Stimulated activated CD4-positive, alpha-beta T cell treated with anti-CD3 and anti-CD28 coated beads, Interleukin-12 subunit alpha, Interleukin-12 subunit beta, amount 100 ng/mL, for 4 hours (primary cell): ENCODE measurements at places on chromosomes 3 and 15.

DNA sequence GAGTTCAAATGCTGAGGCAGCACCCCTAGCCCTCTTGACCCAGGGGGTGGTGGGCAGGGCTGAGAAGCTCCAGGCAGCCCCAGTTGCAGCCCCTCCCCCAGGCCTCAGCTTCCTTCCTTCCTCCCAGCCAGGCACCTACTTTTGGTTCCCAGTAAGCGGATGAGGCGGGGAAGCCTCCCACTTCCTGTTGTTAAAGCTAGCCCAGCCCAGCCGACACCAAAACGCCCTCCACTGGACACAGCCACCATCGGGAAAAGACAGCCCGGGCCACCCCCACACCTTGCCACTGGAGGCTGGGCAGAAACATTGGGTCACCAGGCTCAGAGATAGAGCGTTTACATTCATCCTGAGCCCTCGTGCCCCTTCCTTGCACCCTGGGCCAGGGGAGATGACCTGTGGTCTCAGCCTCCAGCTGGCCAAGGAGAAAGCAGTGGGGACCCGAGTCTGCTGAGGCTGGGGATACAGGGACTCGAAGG lies 3.5 kb downstream of the DUSP7 start:
- DNase-seq = peak; percentile 13

DNA sequence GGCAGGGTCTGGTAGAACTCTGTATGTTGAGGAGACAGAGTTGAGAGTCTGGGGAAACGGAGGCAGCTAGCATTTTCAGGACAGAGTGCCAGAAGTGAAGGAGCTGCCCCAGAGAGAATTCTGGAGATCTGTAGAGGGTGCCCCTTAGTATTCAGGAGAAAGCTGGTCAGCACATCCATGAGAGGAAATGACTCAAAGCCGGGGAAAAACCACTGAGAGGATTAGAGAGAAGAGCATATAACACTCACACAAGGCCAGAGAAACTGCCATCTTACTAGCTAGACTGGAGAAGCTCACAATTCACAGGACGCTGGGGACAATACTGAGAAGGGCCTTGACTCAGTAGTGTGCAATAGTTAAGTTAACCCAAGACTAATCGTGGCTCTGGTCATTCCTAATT lies 75.7 kb upstream of the DPPA4 start:
- no peak for DNase-seq

GRCh38 chr15:43316016-43316970 lies 14.1 kb downstream of the LCMT2 start:
- no peak for DNase-seq

DNA sequence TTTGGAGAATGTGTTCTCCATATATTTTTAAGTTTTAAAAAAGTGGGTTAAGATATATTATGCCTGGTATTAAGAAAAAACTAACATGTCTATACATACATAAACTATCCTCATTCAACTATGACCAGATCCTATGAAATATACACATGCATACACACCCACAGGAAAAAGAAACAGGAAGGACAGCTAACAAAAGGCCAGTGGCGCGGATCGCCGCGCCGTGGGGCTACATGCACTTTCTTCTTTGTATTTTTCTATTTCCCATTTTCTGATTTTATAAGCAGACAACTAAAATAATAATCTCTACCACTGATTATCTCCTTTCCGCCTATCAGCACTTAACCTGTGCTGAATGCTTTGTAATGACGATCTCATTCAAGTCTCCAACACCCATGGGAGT lies 160.1 kb downstream of the OR4M2 start:
- no peak for DNase-seq

- DNase-seq = no peak
Observed at GRCh38 chr3:135495891-135496290, 469.6 kb upstream of the PPP2R3A start.

- no peak for DNase-seq
Observed at GRCh38 chr15:69457304-69458280, 5.0 kb downstream of the RPLP1 start.

DNA sequence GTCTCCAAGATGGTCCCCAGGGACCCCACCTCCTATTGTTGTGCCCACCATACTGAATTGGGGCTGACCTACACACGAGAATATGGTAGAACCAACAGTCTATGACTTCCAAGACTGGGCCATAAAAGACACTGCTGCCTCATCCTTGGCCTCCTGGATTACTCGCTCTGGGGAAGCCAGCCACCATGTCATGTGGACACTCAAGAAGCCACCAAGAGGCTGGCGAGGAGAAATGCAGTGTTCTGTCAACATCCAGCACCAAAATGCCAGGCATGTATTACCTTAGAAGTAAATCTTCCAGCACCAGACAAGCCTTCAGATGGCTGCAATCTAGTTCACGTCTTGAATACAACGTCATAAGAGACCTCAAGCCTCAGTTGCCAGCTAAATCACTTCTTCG lies 17.1 kb upstream of the TPM1 start:
- DNase-seq = no peak

DNA sequence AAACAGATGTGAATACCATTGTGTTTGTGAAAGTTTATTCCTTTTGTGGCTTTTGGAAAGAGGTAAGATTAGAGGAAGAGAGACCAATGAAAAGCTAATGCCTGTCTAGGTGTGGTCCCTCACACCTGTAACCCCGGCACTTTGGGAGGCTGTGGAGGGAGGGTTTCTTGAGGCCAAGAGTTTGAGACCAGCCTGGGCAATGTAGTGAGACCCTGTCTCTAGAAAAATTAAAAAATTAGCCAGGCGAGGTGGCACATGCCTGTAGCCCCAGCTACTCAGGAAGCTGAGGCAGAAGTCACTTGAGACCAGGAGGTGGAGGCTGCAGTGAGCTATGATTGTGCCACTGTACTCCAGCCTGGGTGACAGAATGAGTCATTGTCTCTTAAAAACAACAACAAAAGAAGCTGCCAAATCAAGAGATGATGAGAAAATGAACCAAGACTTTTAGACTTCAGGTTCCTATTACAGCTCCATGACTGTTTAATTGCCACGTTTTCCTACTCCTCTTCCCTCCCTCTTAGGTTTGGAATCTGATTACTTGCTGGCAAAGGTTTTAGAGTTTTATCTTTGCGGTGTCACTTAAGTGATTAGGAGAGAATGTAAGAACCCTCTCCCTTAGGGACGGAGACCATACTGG lies 68.7 kb downstream of the CGNL1 start:
- DNase-seq = no peak

- DNase-seq = no peak
Observed at GRCh38 chr3:189632242-189632641, 1.1 kb downstream of the TP63 start.

- no peak for DNase-seq
Observed at GRCh38 chr3:38021196-38021595, 8.2 kb downstream of the PLCD1 start.

- no peak for DNase-seq
Observed at GRCh38 chr3:65806600-65806999, 232.1 kb downstream of the MAGI1 start.

DNA sequence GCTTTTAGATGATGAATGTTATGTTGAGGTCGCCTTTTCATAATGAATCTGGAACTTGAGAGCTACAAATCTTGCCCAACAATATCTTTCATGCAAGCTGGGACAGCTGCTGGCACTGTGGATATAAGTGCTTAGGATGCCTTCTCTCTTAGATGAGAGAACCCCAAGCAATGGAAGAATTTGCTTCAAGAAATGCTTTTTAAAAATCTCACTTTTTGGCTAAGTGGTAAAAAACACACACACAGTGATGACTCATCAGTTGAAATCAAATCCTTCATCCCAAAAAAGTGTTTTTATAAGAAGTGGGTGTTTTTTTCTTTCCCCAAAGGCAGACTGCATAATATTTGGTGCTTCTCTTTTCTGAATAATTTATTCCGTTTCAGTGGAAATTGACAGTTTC lies 38.4 kb upstream of the GALNT15 start:
- no peak for DNase-seq

GRCh38 chr3:172746475-172746874 lies 4.1 kb upstream of the ECT2 start:
- no peak for DNase-seq

DNA sequence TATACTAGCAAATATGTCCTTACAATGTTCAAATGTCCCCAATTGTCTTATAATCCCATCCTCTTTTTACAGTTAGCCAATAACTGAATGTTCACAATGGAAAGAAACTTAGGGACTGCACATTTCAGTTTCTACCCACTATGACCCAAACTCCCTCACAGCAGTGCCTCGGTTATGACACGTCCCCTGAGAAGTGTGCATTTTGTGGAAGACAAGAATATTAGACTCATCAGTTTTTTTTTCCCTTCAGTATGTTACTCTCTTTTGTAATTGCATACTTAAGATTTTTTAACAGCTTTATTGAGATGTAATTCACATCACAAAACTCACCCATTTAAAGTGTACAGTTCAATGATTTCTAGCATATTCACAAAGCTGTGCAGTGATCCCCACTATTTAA lies 64.8 kb downstream of the IGF2BP2 start:
- no peak for DNase-seq

DNA sequence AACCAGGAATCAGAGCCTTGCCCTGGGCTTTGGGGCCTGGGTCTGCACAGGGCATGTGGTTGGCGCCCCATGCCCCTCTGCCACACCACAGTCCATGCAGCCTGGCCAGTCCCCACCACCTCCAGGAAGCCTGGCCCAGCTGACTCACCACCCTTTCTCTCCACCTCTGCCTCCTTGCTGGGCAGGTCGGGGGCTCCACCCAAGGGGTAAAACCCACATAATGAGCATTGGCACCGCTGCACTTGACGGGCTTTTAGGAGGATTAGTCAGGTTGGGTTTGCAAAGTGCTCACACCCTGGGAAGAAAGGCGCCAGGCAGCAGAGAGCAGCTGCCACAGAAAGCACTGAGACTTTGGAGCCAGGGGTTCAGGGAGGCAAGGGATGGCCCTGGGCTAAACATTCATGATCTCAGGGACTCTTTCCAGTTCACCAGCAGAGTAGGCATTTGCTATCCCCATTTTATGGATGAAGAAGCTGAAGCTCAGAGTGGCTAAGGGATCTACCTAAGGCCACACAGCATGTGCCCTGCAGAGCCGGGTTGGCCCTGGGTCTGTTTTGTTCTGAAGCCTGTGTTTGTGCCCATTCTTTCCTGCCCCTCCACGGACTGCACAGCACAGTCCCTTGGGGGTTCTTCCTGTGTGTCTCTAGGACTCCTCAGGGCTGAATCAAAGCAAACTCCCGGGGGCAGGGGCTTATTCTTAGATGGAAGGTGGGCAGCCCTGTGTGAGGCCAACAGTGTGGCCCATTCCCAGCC lies 113.4 kb downstream of the ETFA start:
- no peak for DNase-seq

- no peak for DNase-seq
Observed at GRCh38 chr3:172846103-172846561, 95.6 kb downstream of the ECT2 start.

- no peak for DNase-seq
Observed at GRCh38 chr3:41394896-41395295, 195.6 kb downstream of the CTNNB1 start.

GRCh38 chr3:60798456-60798855 lies 452.8 kb downstream of the FHIT start:
- no peak for DNase-seq

- DNase-seq = no peak
Observed at GRCh38 chr3:197132916-197133530, 103.4 kb upstream of the MELTF start.

DNA sequence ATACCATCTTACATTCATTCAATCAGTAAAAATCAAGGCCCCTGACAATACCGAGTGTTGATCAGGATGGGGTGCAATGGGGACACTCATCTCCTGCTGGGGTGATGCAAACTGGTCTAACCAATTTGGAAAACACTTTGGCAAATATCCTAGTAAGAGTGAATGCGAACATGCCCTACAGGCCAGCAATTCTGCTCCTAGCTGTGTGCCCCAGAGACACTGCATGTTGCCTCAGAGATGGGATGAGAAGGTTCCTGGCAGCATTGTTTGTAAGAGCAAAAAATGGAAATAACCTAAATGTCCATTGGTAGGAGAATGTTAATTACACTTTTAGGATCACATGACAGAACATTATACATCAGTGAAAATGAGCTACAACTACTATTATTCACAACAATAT lies 4.7 kb downstream of the LINGO1 start:
- DNase-seq = no peak

DNA sequence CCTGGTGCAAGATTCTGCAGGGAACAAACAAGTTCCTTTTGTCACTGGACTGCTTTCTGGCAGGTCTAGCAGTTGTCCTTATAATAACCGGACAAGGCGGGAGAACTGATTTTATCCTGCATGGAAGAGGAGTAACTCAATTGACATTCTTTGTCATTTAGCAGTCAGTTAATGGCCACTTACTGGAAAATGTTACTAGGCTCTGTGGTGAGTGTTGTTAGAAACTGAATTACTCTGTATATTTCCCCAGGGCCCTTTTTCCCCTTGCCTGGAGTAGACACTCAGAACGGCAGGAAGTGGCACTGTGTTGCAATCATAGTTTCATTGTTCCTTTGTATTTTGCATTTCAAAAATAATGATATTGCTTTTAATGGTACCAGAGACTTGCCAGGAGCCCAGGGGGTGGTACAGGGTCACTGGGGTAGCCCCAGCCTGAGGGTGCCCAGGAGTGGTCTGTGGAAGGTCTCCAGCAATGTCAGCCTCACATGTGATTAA lies 318.6 kb upstream of the LRRFIP2 start:
- DNase-seq = no peak

GRCh38 chr3:192514754-192515663 lies 212.3 kb downstream of the FGF12 start:
- DNase-seq = peak; percentile 0

- no peak for DNase-seq
Observed at GRCh38 chr3:189166321-189166720, 5.5 kb upstream of the TPRG1 start.

DNA sequence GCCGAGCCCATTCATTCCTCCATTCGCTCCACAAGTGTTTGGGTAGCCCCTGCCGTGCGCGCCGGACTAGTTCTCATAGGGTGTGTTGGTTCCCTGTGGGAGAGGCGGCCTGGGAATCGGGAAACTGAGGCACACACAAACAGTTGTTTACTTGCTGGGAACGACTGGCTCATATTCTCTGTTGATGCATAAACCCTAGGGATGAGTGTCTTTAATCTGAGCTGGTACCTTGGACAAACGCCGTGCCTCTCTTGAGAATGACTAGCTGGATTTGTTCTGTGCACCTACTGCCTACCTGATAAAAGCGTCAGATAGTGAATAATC lies 737 bp downstream of the DNAJA4 start:
- DNase-seq = no peak

DNA sequence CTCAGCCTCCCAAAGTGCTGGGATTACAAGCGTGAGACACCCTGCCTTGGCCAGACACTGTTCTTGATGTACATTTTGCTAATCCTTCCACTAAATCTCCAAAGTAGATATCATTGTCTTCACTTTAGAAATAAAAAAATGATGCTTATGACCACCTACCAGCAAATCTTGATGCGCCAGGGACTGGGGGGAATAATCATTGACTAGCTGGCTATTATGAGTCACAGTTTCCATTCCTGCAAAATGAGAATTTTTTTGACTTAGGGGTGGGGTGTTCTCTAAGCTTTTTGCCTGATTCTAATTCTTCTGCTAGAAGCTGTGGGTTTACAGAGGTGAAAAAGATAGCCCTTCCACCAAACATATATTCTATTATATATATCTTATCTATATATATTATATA lies 17.1 kb upstream of the RFC4 start:
- DNase-seq = no peak

GRCh38 chr3:175018946-175019727 lies 160.0 kb downstream of the NAALADL2 start:
- DNase-seq = no peak

- DNase-seq = no peak
Observed at GRCh38 chr3:53729159-53729558, 117.1 kb downstream of the CHDH start.

- DNase-seq = no peak
Observed at GRCh38 chr3:15456321-15456720, 28.9 kb downstream of the EAF1 start.

GRCh38 chr15:101138913-101139880 lies 112.7 kb downstream of the CHSY1 start:
- DNase-seq = no peak

GRCh38 chr3:64961301-64961700 lies 273.5 kb upstream of the ADAMTS9 start:
- no peak for DNase-seq
